ENCODE measurements at places on chromosomes 7 and 10.
A peak's percentile ranks its signal among the peaks of the same experiment; 100 is the strongest.

DNA sequence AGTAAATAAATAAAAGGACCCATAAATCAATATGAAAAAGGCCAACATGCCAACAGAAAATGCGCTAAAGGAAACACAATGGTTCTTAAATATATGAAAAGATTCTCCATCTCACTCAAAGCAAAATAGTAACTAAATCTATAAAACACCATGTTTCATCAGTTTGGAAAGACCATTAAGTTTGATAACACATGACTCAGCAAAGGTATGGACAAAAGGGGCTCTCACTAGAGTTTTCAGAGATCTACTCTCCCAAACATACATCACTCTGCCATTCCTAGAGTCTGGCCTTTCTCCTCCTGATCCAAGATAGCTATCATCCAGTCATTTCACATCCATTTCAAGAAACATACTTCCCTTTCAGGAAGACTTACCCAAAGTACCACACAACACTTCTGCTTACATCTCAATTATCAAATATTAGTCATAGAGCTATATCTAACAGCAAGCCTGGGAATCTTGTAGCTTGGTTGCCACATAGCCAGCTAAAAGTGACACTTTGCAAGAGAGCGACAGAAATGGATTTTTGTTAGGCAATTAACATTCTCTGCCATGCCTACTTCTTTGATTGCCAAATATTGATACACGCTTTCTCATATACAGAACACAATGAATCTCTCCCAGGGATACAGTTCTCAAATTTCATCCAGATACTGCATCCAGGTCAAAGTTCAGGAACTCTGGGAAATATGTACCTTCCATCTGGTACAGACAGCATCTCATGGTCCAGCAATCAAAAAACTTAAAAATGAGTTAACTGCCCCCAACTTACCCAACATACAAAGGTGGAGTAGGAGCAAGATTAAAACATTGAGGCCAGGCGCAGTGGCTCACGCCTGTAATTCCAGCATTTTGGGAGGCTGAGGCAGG lies 28.8 kb downstream of the TOMM7 start:
- no peaks in the 10 kb centered on the region for H3K27me3 ChIP-seq
- no peak overlapping the region for H3K27ac ChIP-seq
- no peaks in the 10 kb centered on the region for H3K36me3 ChIP-seq
- no peak for DNase-seq
- H3K4me1 ChIP-seq: no peaks in the 10 kb centered on the region

- peak overlapping the region; percentile 43 for H3K27ac ChIP-seq
- peaks cover 10% of the 10 kb centered on the region for H3K4me1 ChIP-seq
- DNase-seq: no peak
- no peak overlapping the region for H3K4me3 ChIP-seq
- H3K27me3 ChIP-seq: no peaks in the 10 kb centered on the region
These were observed 51.2 kb upstream of the KMT2E start for GRCh38 chr7:104962781-104963180.

DNA sequence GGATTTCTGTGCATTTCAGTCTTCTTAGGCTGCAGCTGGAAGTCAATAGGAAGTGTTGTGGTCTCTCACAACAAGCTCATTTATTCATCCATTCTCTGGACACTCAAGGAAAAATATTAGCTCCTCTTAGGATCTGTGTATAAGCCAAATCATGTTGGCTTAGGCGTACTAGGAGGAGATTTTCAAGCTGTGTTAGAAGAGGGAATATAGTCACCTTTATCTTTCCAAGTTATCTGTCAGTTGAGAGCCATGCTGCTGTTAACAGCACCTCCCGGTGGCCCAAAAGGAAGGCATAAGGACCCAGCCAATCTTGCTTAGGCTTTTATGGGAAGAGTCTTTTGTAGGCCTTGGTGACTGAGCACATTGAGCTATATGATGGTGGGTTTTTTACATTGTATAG lies 220.0 kb downstream of the LRMDA start:
- no peaks in the 10 kb centered on the region for H3K4me1 ChIP-seq
- H3K4me3 ChIP-seq: no peak overlapping the region
- DNase-seq: no peak
- no peak overlapping the region for H3K27ac ChIP-seq
- H3K27me3 ChIP-seq: no peaks in the 10 kb centered on the region

DNA sequence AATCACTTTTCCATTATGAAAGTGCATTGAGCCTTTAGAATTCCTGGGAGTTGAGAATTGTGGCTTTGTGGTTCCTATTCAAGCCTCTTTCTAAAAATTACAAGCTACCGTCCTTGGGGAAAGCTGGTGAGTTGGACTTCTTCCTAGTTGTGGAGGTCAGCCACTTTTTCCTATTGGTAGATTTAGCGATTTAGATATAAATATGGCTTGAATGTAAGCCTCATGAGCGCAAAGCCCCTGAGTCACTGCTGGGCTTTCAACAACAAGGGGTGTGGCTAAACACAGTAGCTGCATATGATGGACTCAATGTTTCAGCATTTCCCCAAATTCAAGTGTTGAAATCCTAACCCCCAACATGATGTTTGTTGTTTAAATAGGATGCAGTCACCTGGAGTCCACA lies 150.0 kb upstream of the IGFBP3 start:
- H3K4me3 ChIP-seq: no peak overlapping the region
- H3K27ac ChIP-seq: no peak overlapping the region
- no peak for DNase-seq
- no peaks in the 10 kb centered on the region for H3K27me3 ChIP-seq
- H3K4me1 ChIP-seq: no peaks in the 10 kb centered on the region

DNA sequence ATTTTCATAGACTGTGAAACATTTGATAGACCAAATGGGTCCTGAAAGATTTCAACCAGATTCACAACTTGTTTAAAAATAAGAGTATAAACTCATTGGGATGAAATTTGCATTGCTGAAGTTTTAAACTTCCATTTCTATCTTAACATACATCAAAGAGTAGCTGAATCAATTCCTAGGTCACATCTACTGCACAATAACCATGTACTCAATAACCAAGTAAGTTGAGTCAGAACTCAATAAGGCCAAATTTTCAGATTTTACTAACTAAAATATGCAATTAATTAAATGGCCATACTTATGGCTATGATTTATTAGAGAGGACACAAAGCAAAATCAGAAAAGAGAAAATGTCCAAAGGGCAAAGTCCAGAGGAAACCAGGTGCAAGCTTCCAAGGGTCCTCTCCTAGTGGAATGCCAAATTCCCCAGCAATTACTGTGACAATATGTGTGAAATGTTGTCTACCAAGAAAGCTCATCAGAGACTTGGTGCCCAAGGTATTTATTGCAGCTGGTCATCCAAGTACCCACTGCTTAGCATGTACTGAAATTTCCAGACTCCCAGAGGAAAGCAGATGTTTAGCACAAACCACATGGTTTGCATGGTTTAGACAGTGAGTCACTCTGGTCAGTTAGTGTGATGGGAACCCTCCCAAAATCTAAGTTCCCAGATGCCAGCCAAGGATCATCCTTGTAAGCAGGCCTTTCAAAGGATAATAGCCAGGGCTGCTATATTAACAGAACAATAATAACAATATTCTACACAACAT lies 238.9 kb downstream of the IPMK start:
- no peak for DNase-seq
- H3K27me3 ChIP-seq: no peaks in the 10 kb centered on the region
- no peaks in the 10 kb centered on the region for H3K4me1 ChIP-seq
- H3K27ac ChIP-seq: no peak overlapping the region
- H3K36me3 ChIP-seq: no peaks in the 10 kb centered on the region

GRCh38 chr7:117338020-117338419 lies 15.2 kb upstream of the WNT2 start:
- H3K4me3 ChIP-seq: no peak overlapping the region
- H3K36me3 ChIP-seq: no peaks in the 10 kb centered on the region
- no peak overlapping the region for H3K27ac ChIP-seq
- H3K4me1 ChIP-seq: no peaks in the 10 kb centered on the region
- H3K27me3 ChIP-seq: no peaks in the 10 kb centered on the region

DNA sequence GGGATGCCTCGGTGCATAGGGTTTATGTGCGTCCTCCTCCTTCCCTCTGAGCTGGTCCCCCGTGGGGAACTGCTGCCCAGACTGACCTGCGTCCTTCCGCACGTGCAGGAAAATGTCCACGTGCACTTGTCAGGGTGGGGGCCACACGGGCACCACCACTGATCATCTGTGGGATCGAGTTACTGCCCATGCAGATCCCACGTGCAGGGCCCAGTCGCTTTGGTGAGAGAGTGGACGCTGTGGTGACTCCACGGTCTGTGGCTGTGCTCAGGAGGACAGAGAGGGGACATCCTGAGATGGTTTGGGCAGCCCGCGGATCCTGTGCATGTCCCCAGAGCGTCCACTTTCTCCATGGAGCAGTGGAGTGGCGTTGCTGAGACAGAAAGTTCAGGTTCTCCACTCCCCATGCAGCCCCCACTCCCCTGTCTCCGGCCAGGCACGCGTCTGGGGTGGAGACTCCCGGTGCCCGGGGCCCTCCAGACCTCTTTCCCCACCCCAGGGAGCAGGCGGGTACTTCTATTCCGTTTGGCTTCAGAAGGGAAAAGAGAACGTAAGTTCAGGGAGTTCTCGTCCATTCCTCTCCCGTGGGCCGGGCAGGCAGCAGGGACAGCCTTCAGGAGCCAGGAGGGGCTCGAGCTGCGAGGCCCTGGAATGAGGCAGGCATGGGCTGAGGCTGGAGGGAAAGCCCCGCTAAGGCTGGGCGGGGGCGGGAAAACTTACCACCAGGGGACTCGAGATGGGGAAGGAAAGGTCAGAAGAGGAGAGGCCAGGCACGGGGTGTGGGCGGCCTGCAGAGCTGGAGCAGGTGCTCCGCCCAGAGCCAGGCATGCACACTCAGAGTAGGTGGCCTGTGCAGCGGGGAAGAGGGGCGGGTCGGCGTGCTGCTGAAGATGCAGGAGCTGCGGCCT lies 59.9 kb downstream of the EGFR start:
- no peak overlapping the region for H3K4me3 ChIP-seq
- H3K27me3 ChIP-seq: no peaks in the 10 kb centered on the region
- DNase-seq: no peak
- no peaks in the 10 kb centered on the region for H3K36me3 ChIP-seq

GRCh38 chr10:5894873-5895272 lies 4.8 kb downstream of the FBH1 start:
- no peaks in the 10 kb centered on the region for H3K27me3 ChIP-seq
- no peak overlapping the region for H3K4me3 ChIP-seq
- H3K27ac ChIP-seq: no peak overlapping the region
- peaks cover 29% of the 10 kb centered on the region for H3K4me1 ChIP-seq
- DNase-seq: no peak

- H3K27ac ChIP-seq: peak overlapping the region; percentile 9
- H3K36me3 ChIP-seq: peaks cover 14% of the 10 kb centered on the region
- no peaks in the 10 kb centered on the region for H3K4me1 ChIP-seq
- H3K27me3 ChIP-seq: no peaks in the 10 kb centered on the region
- no peak overlapping the region for H3K4me3 ChIP-seq
These were observed 118.8 kb downstream of the NRP1 start for GRCh38 chr10:33215635-33216034.

GRCh38 chr7:31892099-31892829 lies 177.9 kb downstream of the PDE1C start:
- H3K27me3 ChIP-seq: no peaks in the 10 kb centered on the region
- H3K4me1 ChIP-seq: no peaks in the 10 kb centered on the region
- no peak overlapping the region for H3K27ac ChIP-seq
- DNase-seq: no peak

DNA sequence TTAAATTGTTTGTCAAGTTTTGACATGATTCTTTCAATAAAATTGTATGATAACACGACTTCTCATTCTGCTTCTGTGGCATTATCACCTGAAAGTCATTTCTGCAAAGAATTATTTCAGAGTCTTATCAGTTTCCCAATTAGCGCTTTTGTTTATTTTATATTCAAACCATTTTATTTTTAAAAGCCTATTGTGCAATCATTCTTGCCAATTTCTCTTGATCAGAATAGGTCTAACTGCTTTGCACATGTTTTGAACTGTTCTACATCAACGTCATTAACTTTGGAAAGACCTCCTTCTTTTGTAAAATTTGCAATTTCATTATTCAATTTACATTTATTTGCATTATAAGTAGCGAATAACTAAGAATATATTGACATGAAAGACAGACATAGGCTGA lies 758.1 kb downstream of the CNTNAP2 start:
- no peak overlapping the region for H3K27ac ChIP-seq
- H3K4me3 ChIP-seq: no peak overlapping the region
- H3K36me3 ChIP-seq: no peaks in the 10 kb centered on the region
